GM12864 (cell line): ENCODE measurements at places on chromosomes 16 and 17.

- DNase-seq: no peak
Observed at GRCh38 chr16:59729613-59730012, 995.5 kb upstream of the GOT2 start.

DNA sequence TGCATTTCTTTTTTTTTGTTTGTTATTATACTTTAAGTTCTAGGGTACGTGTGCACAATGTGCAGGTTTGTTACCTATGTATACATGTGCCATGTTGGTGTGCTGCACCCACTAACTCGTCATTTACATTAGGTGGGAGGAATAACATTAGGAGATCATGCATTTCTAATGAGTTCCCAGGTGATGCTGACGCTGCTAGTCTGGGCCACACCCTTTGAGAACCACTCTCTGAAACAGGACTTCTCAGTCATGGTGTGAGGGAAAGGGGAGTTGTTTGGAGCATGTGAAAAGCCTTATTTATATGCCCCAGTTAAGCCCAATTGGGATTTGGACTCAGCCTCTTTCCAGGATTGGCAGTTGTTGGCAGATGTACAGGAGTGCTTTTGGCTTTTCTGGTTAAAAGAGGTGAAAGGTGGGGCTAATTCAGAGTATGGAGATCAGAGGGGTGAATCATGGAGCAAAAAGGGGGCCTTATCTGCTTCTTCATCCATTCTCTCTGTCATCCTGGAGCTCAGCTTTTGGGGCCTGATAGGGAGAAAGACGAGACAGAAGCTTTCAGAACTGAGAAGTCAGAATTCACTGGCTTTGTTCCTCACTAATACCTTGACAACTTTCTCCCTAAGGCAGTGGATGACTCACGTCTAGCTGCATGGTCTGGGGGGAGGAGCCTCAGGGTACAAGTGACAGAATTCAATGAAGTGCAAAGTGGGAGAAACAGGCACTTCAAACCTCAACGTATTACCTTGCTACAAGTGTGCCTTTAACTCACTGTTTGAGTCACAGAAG, 180.0 kb upstream of the CACNG3 start:
- DNase-seq: peak; percentile 18

DNA sequence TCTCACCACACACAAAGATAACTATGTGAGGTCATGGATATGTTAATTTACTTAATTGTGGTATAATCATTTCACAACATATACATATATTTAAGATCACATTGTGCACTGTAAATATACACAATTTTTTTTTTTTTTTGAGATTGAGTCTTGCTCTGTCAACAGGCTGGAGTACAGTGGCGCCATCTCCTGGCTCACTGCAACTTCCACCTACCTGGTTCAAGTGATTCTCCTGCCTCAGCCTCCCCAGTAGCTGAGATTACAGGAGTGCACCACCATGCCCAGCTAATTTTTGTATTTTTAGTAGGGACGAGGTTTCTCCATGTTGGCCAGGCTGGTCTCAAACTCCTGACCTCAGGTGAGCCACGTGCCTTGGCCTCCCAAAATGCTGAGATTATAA, 11.5 kb upstream of the PRSS54 start:
- peak; percentile 19 for DNase-seq

GRCh38 chr17:4136373-4136772, 6.5 kb downstream of the ZZEF1 start:
- DNase-seq: no peak

GRCh38 chr16:85991856-85992255, 92.9 kb downstream of the IRF8 start:
- DNase-seq: no peak
